ENCODE measurements at places on chromosomes 2 and 18. TPM values are rescaled to one million over a fixed set of nuclear protein-coding genes. Genes with fewer than 3 reads are reported as not detected.

Gene SIX2
- total RNA-seq, result 6.0 TPM

Gene COL4A3
- 17.8 TPM for total RNA-seq

Gene IL1F10
- not detected for total RNA-seq

Gene WIPF1
- 118 TPM for total RNA-seq

Gene AMER3
- not detected for total RNA-seq

Gene TYMS
- total RNA-seq, result 3.4 TPM

Gene ZC3H8
- 6.2 TPM for total RNA-seq

Gene RND3
- total RNA-seq, result 24.9 TPM

Gene SERPINB12
- not detected for total RNA-seq

Gene PDE6D
- 26.2 TPM for total RNA-seq

Gene VIT
- total RNA-seq, result 29.2 TPM

Gene EVA1A
- 1.7 TPM for total RNA-seq

Gene ZSWIM2
- total RNA-seq, result not detected

Gene QPCT
- 4.0 TPM for total RNA-seq

Gene TMEM198
- total RNA-seq, result 2.3 TPM

Gene VIL1
- 0.65 TPM for total RNA-seq

Gene AAMP
- 54.7 TPM for total RNA-seq

Gene KYNU
- 6.8 TPM for total RNA-seq

Gene SRD5A2
- total RNA-seq, result not detected

Gene C2orf66
- total RNA-seq, result 0.30 TPM

Gene EVX2
- total RNA-seq, result not detected

Gene CPO
- total RNA-seq, result 0.51 TPM

Gene MBOAT2
- 26.3 TPM for total RNA-seq

Gene PJVK
- 2.2 TPM for total RNA-seq

Gene GKN2
- total RNA-seq, result not detected

Gene BCL2
- total RNA-seq, result 23.7 TPM

Gene POTEJ
- not detected for total RNA-seq

Gene UPP2
- not detected for total RNA-seq

Gene MRPL33
- total RNA-seq, result 85.0 TPM

Gene C2orf15
- 0.65 TPM for total RNA-seq

Gene FOXI3
- total RNA-seq, result not detected

Gene SIGLEC15
- total RNA-seq, result 1.2 TPM

Gene ZAP70
- total RNA-seq, result 4.3 TPM

Gene KCNS3
- 8.8 TPM for total RNA-seq

Gene SLC19A3
- total RNA-seq, result 5.1 TPM

Gene FAP
- 28.6 TPM for total RNA-seq

Gene ERMN
- 0.36 TPM for total RNA-seq

Gene ATOH8
- total RNA-seq, result 68.5 TPM

Gene AQP12A
- total RNA-seq, result not detected

Gene TRIM43
- total RNA-seq, result not detected

Gene SERPINB2
- total RNA-seq, result 0.27 TPM

Gene SNORC
- 1.7 TPM for total RNA-seq

Gene AKAIN1
- not detected for total RNA-seq

Gene C2orf80
- total RNA-seq, result not detected

Gene GPR155
- 6.8 TPM for total RNA-seq

Gene FOSL2
- total RNA-seq, result 260 TPM

Gene DTNA
- 47.6 TPM for total RNA-seq

Gene IKZF2
- total RNA-seq, result 17.1 TPM

Gene LBH
- 213 TPM for total RNA-seq

Gene METTL5
- total RNA-seq, result 45.8 TPM

Gene PLA2R1
- 28.8 TPM for total RNA-seq

Gene CPLX4
- not detected for total RNA-seq

Gene PARD6G
- total RNA-seq, result 3.8 TPM

Gene SPC25
- total RNA-seq, result 0.58 TPM

Gene CTAGE1
- total RNA-seq, result not detected

Gene SPRED2
- 36.5 TPM for total RNA-seq

Gene RAMP1
- total RNA-seq, result 230 TPM

Gene ADAM23
- 4.2 TPM for total RNA-seq

Gene INHA
- total RNA-seq, result 0.55 TPM
